ENCODE measurements at places on chromosomes 13 and 19. TPM values are rescaled to one million over a fixed set of nuclear protein-coding genes. Genes with fewer than 3 reads are reported as not detected.

- DNase-seq = no peak
Measured at GRCh38 chr13:114022876-114023275, 49.0 kb upstream of the C13orf46 start.

DNA sequence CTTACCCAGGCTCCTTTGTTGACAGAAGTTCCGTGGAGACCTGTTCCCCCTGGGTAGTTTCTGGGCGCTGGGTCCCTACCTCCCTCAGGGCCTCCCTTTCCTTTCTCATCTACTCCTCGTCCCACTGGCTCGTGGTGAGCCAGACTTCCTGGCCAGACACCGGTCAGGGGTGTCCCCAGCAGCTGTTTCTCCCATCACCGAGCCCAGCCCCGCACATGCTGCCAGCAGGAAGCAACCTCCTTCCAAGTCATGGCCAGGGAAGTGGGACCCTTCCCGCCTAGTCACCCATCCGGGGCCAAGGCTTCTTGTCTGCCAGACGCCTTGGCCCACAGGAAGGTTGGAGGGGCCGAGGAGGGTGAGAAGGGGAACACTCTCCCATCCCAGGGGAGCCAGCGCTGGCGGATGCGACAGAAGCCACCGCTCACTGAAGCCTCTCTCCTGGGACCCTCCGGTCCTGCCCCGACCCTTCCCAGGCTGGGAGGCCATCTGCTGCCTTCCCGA is 5.7 kb downstream of the PAK4 start:
- no peak for DNase-seq

RNF17 gene
- total RNA-seq = not detected

GRCh38 chr13:33319859-33320258 is 34.3 kb upstream of the STARD13 start:
- DNase-seq = no peak

GRCh38 chr13:47036294-47037008 is 139.6 kb upstream of the HTR2A start:
- DNase-seq = no peak

OR7D2 gene
- total RNA-seq = not detected

DNA sequence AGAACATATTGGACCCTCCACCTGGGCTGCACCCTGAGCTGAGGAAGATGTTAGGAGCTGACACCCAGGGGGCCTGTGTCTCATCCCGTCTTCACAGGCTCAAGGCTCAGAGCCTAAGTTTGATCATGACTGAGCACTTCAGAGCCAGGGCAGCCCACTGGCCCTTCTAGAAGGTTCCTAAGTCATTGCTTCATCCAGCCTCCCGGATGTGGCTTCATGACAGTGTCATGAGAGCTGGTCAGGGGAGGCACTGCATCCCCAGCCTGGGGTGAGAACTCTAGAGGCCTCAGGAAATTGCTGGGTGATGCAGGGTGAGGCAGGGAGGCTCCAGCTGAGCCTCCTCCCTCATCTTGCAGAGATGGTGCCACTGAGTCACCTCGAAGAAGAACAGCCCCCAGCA is 24.9 kb upstream of the PIK3R2 start:
- DNase-seq = no peak

ZNF112 gene
- 24.8 TPM for total RNA-seq

GRCh38 chr13:35909837-35910540 is 221.2 kb downstream of the DCLK1 start:
- no peak for DNase-seq

KLF2 gene
- 3.1 TPM for total RNA-seq

ZNF224 gene
- 57.9 TPM for total RNA-seq

- DNase-seq = no peak
Measured at GRCh38 chr13:97019236-97019635, 25.0 kb upstream of the OXGR1 start.

- DNase-seq = no peak
Measured at GRCh38 chr19:1676351-1677266, 24.2 kb upstream of the TCF3 start.

DNA sequence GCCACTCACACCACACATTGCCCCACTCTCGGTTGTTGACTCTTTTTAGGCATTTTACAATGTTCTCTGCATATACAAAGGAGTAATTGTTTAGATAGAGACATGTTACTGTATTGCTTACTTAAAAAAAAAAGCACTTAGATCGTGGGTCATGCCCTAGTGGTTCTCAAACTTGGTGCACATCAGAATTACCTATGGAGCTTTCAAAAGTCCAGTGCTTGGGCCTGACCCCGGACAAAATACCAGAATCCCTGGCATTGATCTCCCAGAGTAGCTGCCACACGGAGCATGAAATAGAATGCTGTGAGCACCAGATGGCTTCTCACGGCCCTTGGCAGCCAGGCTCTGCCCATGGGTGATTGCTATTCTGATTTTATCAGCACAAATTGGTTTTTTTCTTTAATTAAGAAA is 20.0 kb downstream of the ACP7 start:
- DNase-seq = no peak

GRCh38 chr13:64662887-64663593 is 2567.1 kb downstream of the PCDH9 start:
- DNase-seq = no peak

DNA sequence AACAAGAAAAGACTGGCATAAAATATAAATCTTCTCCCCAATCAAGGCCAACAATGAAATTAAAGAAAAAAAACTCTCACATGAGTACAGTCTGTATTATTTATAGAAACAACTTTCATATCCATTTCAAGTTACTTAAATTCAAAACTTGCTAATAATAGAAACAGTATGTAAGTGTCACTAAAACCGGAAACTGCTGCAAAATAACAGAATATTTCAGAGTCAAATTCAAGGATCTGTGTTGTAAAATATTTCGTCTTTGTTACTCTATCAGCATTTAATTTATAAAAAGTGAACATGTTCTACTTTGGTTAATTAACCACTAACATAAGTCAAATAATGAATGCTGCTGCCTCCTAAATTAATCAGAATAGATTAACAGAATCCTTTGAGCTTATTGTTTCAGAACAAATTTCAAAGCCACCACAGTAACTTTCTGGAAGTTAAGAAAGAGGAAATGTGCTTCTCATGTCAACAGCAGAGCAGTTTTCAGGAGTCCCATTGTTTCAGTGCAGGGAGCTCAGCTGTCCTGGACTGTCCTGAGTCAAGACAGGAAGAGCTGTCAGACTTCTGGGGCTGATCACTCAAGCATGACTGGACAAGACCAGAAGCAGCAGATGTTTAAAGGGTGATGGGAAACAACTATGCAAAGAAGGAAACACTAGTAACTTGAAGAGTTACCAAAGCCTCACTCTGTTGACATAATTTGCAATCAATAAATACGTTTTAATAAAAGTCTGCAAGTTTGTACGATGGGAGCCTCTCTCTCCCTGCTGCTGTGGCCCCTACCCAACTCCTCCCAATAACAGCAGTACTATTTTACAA is 76.9 kb downstream of the FOXO1 start:
- no peak for DNase-seq

GRCh38 chr19:42286349-42287016 is 15.4 kb upstream of the PRR19 start:
- DNase-seq = no peak

RUVBL2 gene
- total RNA-seq = 81.4 TPM

DNA sequence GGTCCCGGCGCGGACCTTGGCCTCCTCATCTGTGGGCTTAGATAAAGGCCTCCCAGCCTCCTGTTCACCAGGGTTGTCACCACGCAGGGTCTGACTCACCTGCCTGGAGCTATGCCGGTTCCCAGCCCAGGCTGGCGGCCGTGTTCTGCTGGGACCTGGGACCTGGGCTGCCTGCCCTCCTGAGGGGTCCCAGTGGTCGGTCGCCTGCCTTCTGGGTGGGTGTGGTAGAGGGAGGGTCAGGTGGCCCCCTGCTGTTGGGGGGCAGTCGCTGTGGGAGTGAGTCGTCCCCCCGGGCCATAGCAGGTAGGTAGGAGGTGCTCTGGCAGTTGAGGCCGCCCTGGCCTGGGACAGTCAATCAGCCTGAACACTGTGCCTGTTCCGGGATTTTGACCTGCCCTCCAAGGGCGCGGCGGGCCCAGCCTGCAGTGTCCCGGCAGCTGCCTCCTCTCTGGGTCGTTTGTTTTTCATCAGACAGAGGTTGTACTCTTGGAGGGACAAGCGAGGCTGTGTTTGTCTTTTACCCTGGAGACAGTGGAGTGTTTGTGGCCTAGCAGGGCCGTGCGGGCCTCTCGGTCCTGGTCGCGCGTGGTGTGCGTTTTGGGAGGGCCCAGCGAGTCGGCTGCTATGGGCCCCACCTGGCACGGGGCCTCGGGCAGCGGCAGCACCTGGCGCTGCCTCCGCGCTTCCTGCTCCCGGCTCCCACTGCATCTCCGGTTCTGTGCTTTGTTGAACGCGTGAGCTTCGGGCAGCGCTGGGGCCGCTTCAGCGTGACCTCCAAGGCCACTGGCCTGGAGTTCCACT is 2.6 kb downstream of the ADAT3 start:
- DNase-seq = no peak

- no peak for DNase-seq
Measured at GRCh38 chr13:31885994-31886393, 145.6 kb upstream of the FRY start.

DNA sequence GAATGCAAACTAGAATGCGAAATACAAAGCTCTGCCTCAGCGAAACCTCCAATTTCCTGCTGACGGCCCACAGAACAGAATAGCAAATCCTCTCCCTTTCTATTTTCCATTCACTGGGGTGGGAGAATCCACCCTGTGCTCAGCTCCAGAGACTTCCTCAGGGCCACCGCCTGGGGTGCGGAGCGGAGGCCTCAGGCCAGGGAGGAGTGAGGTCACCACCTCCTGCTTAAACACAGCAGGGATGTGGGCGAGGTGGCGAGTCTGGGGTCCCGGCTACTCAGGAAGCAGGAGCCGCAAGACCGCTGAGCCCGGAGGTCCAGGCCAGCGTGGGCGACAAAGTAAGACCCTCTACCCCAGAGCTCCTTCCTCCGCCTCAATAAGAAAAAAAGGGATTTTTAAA is 666 bp upstream of the ZNF320 start:
- no peak for DNase-seq

TMEM221 gene
- total RNA-seq = 0.94 TPM
